ENCODE measurements at places on chromosomes 13 and 19.

- DNase-seq: no peak
Measured at GRCh38 chr13:41061914-41062837, 867 bp downstream of the WBP4 start.

GRCh38 chr13:66714795-66715194, 515.3 kb downstream of the PCDH9 start:
- no peak for DNase-seq

DNA sequence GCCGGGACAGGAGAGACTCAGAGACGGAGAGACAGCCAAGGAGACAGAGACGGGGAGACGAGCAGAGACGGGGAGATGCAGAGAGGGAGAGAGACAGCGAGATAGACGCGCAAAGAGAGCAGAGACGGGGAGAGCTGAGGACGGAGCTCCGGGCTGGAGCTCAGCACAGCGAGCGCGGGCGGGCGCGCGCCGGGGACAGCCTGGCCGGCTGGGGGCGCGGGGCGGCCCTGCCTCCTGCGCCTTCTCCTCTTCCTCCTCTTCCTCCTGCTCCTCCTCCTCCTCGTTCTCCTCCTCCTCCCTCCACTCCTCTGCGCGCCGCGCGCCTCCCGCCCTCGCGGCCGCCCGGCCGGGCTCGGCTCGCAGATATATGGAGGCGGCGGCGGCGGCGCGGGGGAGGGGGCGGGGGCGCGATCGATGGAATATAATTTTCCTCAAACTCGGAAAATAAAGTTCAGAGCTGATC, at the start of gene ERFL:
ERFL (minus strand) TSS at position 229 of the 463 bp plus-strand sequence. CDS start 15,530 bp downstream, outside the sequence.
- no peak for DNase-seq

DNA sequence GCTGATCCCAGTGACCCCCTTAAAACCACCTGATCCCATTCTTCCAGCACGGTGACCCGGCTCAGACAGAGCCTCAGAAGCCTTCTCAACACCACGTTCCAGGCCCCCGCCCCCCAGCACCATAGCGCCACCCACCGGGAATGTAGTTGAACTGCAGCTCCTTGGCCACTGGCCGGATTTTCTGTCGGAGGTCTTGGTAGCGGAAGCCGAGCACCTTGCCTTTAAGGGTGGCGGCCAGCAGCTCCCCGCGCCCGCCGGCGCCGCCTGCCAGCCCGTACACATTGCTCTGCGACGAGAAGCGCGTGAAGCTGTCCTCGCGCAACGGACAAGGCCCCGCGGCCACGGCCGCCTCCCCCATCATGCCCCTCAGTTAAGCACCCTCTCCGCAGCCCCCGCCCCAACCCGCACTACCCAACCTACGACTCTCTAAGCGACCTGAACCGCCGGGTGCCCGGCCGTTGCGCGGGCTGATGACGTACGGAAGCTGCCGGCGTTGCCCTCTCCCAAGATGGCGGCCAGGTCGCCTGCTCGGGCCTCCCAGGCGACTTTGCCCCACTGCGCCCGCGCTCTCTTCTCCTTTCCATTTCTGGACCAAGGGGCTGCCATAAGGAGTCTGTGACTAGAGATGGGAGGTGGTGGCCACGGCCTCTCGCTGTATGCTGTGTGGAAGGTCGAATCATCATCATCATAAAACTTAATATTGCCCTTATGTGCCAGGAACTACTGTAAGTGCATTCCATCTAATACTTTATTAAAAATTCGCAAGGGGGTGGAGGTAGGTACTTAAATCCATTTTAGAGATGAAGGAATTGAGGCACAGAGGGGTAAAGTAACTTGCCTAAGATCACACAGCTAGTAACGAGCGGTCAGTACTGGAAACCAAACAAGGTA, at the start of gene KPTN:
KPTN (minus strand) TSS at position 420 of the 891 bp plus-strand sequence; CDS start at position 361, 59 bp downstream.
- DNase-seq: peak; percentile 62

GRCh38 chr13:38862443-38862842, 128.2 kb downstream of the STOML3 start:
- DNase-seq: no peak

GRCh38 chr19:7426986-7427385, 61.8 kb downstream of the PEX11G start:
- DNase-seq: no peak

DNA sequence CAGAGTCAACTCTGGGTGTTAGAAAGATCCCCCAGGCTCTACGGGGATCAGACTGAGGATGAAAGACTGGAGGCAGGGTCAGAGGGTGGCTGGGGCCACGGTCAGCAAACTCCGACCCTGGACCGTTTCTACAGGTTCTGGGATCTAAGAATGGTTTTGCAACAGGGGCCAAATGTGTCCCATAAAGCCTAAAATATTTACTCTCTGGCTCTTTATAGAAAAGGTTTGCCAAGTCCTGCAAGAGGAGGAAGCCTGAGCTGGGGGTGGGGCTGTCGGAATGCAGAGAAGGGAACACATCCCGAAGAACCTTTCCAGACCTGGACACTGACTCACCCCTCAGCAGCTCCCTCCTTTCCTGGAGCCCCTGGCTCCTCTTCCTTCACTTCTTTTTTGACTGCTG, 20.7 kb downstream of the LIG1 start:
- DNase-seq: no peak

DNA sequence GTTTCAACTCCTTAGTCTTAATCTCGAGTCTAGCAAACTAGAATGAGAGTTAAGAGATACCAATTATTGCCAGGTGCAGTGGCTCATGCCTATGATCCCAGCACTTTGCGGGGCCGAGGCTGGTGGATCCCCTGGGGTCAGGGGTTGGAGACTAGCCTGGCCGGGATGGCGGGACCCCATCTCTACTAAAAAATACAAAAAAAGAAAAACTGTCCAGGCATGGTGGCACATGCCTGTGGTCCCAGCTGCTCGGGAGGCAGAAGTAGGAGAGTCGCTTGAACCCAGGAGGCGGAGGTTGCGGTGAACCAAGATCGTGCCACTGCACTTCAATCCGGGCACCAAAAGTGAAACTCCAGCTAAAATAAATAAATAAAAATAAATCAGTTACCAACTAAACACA, 1119.5 kb upstream of the ATXN8OS start:
- DNase-seq: no peak

GRCh38 chr13:36207672-36208071, 6.7 kb downstream of the SOHLH2 start:
- DNase-seq: no peak

DNA sequence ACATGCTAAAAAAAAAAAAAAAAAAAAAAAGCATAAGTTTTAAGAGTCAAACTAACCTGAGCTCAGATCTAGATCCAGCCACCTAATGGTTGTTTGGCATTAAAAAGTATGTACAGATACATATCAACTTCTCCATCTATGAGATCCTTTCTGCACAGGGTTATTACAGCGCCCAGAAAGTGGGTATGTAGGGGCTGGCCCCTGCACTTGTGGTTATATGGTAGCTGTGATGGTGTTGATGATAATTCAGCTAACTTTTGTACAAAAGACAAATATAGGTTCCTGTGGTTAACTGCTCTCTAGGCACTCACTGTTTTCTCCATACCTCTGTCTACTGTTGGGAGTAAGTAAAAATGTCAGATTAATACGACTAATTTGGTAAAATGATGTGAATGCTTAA, 81.7 kb downstream of the TNFRSF19 start:
- DNase-seq: no peak

DNA sequence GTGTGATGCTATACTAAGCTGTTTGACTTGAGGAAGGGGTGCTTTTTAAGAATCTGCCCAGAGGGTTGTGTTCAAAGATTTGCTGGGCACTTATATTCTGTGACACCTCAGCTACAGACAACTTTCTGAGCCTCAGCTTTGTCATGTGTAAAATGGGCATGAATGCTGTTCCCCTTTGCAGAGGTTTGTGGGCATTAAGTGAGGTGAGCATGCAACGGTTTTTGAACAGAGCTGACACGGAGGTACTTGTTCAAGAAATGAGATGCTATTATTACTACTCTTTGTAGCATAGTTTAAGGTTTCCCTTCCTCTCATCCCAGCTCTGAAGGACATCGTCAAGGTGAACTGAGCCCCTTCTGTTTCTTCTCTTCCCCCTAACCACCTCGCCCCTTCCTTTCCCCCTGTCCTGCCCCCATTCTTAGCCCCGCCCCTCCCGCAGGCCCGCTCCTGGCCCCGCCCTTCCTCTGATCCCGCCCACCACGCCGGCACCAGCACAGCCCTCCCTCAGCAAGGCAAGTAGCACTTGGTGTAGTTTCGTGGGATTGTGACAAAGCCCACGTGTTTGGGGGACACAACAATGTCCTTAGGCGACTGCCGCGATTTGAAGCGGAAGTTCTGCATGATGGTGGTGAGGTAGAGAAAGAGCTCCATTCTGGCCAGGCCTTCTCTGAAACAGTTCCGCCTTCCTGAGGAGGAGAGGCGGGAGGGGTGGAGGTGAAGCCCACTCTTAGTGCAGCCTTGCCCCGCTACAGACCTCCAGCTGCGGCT, 26.1 kb upstream of the CYP2A7 start:
- no peak for DNase-seq

GRCh38 chr13:84651705-84652104, 769.4 kb upstream of the SLITRK1 start:
- DNase-seq: no peak

DNA sequence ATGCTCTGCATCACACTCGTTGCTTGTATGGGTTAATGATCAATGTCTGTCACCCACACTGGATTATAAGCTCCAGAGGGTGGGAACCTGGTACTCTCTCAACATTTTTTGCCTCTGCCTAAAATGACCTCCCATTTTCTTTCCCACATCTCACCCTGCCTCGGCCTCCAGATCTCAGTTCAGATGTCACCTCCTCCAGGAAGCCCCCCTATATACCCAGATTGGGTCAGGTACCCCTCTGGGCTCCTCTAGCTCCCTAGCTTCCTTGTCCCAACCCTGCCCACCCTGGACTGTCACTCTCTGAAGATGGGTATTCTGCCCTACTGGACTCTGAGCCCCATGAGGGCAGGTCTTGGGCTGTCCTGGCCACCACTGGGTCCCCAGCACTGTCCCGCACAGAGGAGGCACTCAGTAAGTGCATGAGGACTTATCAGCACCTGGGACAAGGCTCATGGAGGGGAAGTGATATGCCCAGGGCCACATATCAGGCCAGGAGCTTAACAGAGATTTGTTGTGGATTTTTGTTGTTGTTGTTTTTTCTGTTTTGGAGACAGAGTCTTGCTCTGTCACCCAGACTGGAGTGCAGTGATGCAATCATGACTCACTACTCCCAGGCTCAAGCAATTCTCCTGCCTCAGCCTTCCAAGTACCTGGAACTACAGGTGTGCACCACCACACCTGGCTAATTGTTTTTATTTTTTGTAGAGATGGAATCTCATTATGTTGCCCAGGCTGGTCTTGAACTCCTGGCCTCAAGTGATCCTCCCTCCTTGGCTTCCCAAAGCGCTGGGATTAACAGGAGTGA, 23.8 kb downstream of the PRKD2 start:
- no peak for DNase-seq

DNA sequence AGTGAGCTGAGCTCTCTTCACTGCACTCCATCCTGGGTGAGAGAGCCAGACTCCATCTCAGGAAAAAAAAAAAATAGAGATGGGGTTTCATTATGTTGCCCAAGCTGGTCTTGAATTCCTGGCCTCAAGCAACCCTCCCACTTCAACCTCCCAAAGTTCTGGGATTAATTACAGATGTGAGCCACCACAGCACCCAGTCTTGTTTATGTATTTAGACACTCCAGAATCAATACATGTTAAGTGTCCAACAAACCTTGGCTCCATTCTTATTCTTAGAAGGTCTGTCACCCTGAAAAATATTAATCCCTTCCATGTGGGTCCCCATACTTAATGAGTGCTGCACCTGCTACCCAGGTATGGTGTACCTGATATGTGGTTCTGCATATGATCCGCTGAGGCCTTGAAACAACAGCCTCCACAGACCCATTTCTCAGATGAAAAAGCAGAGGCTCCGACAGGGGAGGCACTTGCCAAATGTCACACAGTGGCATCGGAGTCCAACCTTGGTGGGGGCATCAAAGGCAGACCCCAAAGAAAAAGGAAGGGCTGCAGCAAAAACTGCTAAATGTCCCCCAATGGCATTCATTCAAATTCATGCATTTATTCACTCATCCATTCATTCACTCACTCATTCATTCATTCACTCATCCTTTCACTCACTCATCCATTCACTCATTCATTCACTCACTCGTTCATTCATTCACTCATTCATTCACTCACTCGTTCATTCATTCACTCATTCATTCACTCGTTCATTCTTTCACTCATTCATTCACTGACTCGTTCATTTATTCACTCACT, 16.7 kb downstream of the TICAM1 start:
- DNase-seq: no peak

GRCh38 chr13:21616205-21616866, 12.4 kb upstream of the MICU2 start:
- no peak for DNase-seq

GRCh38 chr13:87671031-87671752, at the start of gene SLITRK5:
TSS of gene SLITRK5 (plus strand) at chr13:87671371. CDS start at chr13:87675389, 4,018 bp downstream.
- DNase-seq: no peak

- no peak for DNase-seq
Measured at GRCh38 chr13:46720189-46720588, 76.8 kb downstream of the ESD start.

GRCh38 chr13:73593199-73593765, 534.5 kb downstream of the KLF5 start:
- no peak for DNase-seq

DNA sequence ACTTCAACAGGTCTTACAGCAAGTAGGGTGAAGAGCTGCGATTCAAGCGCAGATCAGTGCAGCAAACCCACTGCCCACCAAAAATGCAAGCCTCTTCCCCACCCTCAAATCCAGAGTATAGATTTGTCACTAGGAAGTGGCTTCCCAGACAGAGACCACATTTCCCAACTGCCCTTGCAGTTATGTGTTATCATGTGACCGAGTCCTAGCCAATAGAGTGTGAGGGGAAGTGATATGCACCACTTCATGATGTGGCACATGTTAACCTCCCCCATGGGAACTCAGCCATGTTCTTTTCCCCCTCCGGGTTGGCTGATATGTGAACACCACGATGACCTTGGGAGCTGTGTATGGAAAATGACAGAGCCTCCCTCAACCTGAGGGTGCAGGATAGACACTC, 50.8 kb downstream of the MBD3L2B start:
- DNase-seq: no peak

DNA sequence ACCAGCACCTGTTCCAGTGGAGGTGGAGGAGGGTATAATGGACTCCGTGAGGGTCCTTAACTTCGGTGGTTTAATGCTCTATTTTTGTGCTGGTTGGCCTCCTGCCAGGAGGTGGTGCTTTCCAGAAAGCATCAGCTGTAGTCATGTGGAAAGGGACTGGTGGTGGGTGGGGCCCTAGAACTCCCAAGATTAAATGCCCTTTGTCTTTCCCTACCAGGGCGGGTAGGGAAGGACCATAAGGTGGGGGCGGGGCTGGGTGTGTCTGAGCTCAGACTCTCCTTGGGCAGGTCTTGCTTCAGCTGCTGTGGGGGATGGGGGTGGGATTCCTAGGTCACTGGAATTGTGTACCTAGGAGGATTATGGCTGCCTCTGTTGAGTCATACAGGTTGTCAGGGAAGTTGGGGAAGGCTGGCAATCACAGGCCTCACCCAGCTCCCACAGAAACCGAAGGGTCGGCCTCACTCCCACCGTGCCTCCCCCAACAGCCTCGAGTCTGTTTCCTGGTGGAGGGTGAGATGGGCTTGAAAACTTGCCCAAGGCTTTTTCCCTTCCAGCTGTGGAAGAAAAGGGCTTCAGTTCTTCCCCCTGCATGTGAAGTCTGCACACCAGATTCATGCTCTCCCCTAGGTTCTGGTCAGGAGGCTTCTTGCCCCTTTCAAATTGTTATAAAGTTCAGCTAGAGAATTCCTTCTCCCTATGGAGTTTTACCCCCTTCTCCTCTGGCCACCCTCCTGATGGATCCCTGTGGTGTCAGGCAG, 60.3 kb upstream of the CLDN10 start:
- DNase-seq: no peak

Measured in esophagus squamous epithelium (tissue), 5 donors.